ENCODE measurements at places on chromosomes 11 and 22.

DNA sequence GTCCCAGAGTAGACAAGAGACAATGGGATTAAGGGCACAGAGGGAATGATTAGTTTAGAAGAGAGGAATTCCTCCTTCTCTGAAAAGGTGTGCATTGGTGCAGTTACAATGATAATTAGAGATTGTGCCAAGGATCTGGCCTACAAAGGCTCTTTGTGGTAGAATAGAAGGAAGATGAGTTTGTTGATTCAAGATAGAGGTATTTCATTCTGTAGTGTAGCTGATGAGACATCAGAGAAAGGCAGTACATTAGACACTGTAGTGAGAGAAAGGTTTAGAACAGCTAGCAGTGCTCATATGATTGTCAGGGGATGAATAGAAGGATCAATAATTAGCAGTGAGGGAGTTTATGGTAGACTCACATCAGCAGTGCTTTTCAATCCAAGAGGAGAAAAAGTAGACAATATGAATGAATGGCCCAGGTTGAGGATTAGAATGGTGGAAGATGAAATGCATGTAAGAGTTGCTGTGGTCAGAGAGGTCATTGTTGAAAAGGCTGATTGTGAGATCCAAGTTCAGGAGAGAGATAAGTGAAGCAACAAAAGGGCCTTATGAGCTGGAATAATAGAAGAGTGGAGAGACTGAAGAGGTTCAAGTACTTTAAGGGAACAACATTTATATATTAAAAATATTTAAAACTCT, 28.9 kb downstream of the SIK2 start:
- DNase-seq = no peak

GRCh38 chr11:58285483-58286040, 17.5 kb upstream of the OR10W1 start:
- no peak for DNase-seq

DNA sequence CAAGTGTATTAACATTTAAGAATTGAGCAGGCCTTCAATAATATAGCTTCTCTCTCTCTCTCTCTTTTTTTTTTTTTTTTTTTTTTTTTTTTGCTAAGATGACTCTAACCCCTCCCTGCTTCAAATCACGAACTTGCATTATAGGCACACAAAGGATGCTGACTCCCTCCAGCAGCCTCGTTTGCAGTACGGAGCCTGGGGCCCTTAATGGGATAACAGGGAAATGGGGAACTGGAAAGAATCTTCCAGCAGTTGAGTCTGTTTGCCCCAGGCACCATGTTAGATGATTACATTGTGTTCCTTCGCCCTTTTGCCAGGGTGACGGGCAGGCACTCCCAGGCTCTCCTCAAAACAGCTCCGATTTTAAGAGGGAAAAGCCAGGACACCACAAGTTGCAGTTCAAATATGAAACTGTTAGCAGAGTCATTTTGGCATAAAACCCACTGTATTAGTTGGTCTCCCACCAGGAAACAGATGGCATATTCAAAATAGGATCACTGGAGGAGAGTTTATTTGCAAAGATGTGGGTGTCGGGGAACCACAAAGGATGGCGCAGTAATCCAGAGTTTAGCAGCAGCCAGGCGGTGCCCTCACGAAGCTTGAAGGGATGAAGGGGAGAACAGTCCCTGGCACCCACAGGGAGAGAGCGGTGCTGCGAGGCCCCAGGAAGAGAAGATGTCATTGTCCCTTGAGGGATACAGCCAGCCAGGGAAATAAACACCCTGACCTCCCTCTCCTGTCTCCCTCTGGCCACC, 26.5 kb upstream of the TREH start:
- no peak for DNase-seq

GRCh38 chr11:113417428-113417827, 29.8 kb downstream of the ANKK1 start:
- DNase-seq = no peak

- no peak for DNase-seq
Observed at GRCh38 chr11:111916768-111917167, 1.9 kb upstream of the C11orf52 start.

DNA sequence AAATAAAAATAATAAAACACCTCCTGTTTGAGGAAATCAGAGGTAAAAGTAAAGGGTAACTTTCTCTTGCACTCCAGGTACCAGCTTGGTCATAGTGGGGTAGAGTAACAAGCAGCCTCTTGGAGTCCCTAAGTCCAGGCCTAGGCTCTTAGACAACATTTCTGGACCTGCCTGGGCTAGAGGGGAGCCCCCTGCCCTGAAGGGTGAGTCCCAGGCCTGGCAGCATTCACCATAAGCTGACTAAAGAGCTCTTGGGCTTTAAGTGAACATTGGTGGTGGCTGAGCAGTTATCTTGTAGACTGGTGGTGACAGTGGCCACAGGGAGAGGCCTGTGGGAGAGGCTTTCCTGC, 18.6 kb upstream of the OR56A3 start:
- no peak for DNase-seq

- no peak for DNase-seq
Observed at GRCh38 chr22:35918456-35918855, 110.2 kb downstream of the RBFOX2 start.

DNA sequence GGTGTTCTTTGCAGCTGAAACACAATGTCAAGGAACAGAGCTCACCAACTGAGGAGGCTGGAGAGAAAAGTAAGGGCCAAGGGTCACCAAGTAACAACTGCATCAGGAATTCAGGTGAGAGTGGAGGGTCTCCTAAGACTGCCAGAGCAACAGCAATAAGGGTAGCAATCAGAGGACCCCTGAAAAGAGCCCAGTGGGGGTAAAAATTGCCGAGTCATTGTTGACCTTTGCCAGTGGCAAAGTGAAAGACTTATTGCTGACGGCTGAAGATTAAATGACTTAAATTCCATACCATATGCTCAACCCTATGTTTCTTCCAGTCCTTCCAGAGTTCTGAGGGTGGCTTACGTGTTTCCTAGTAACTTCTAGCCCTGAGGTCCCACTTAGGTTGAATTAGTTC, 51.9 kb upstream of the ARHGAP42 start:
- no peak for DNase-seq

All from SIG-M5 (cell line).